ENCODE measurements at places on chromosomes 12 and 14.
A peak's percentile ranks its signal among the peaks of the same experiment; 100 is the strongest.

DNA sequence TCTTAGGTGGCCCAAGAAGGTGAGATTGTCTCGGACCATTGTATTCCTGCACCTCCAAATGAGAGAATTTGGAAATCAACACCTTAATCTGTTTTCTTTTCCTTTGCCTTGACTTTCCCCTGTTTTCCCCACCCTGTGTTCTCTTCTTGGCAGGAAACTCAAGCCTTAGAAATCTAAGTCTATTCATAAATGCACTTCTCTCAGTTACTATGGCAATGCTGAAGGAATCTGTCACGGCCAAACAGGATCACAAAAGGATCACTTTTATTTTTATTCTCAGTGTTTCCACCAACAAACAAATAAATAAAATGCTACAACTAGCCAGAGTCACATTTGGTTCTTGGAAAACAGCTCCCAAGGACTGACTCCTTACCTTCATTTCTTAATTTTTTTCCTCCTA lies 270.5 kb downstream of the BCAT1 start:
- no peak for DNase-seq

- no peak for DNase-seq
Observed at GRCh38 chr14:21025371-21026273, 761 bp upstream of the NDRG2 start.

DNA sequence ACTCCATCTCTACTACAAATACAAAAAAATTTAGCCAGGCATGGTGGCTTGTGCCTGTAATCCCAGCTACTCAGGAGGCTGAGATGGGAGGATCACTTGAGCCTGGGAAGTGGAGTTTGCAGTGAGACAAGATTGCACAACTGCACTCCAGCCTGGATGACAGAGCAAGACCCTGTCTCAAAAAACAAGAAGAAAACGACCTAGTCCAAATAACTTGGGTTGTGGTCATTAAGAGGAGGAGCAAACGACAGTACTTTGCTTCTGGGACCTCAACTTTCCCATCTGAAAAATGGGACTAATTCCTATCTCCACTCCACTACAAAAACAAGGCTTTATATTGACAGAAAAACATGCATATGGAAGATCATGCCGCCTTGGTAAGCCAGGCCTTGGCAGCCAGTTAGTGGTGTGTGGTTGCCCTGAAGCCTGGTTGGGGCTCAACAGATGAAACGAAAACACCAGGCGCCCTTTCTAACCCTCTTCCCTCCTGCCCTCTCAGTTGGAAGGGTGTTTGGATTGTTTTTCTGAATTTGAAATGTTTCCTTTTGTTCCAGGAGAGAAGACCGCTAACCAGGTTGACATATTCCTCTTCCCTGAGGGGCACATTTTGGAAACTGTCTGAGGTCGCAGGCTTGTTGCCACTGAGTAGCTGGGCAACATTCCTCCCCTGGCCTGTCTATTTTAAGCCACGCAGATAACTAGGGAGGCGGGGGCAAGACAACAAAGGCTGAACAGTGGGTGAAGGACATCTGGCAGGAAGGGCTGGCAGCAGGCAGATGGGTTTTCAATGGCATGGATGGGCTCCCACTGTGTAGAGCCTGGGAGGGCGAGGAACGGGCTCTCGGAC lies 13.7 kb upstream of the VPS37B start:
- DNase-seq: peak; percentile 68

DNA sequence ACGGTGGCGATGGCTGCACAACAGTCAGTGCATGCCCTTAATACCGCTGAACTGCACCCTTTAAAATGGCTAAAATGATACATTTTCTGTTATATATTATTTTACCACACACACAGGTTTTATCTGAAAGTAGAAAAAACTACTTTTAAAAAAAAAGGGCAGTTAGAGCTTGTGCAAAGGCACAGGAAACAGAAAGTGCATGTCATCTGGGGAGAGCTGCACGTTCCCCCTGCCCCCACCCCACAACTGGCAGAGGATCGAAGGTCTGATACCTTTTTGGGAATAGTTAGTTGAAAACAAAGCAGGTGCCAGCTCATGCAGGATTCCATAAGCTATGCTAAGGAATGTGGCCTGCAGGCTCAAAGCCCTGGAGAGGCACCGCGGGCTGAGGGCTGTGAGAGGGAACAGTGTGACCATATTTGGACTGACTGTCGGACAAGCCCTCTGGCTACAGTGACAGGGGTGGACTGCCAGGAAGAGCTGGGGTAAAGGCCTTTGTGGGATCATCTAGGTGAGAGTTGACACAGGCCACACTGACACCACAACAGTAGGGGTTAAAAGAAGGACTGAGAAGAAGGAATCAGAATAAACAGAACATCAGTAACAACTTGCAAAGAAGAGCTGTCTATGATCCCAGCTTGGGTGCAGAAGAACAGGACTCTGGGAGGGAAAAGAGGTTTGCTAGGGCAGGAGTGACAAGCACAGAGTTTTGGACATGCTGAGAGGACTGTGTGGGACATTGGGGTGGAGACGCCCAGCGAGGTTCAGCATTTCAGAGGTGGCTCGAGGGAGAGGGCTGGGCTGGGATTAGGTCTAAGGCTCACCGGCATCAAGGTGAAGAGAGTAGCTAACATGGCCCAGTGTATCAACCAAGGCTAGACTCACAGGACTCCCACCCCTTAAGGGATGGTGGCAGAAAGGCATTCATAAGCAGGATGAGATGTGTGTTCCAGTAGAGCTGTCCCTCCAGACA lies 54.6 kb downstream of the ACTN1 start:
- DNase-seq: no peak

- no peak for DNase-seq
Observed at GRCh38 chr12:108052260-108052659, 76.8 kb upstream of the WSCD2 start.

- no peak for DNase-seq
Observed at GRCh38 chr12:65826353-65827171, 2.3 kb downstream of the HMGA2 start.

DNA sequence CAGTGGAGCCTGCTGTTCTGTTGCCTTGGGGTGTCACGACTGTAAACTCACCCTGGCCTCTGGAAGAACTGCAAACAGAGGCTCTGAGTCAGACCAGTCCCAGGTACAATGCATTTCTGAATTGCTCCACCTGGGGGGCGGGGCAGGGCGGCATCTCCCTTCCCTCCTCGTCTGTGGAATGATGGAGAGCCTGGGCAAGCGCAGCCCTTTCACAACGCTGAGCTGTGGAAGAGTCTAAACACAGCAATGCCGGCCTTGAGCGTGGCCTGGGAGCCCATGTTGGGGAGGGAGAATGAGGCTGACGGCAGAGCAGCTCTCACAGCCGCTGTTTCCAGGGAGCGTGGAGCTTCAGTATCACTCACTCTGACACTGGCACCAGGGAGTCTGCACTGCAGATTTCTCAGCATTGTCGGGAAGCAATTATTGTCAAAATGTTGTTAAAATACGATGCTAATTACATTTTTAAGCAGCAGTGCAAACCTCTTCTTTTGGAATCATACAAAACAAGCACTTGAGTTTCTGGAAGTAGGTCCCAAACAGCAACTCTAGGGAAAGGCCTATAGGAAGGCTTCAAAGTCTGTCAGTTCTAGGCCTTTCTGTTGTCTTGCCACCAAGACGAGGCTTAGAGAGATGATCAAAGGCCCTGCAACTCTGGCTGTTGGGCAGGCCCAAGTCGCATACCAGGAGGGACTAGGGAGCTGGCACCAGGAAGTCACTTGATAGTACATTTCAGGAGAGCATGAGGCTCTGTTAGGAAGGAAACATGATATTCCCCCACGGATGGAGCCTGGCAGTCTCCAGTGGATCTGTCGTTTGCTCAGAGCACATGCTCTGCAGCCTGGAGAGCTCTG lies 244.0 kb upstream of the FKBP4 start:
- no peak for DNase-seq

GRCh38 chr12:26633591-26634210 lies 199.3 kb downstream of the ITPR2 start:
- no peak for DNase-seq

DNA sequence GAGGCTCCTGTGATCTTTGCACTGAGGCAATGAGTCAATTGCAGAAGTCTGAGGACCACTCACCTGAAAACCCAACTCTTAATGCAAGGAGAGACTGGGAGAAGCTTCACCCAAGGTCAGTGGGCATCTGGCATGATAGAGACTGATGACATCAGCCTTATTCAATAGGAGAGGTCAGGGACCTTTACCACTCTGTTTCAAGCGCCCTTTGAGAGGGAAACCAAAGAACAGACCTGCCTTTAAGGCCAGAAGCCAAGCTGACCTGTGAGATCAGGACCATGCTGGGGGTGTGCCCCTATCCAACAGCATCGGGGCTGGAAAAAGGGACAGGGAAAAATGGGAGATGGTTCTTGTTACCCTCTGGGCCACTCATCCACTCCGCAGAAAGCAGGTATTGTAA lies 83.3 kb upstream of the FOXN3 start:
- no peak for DNase-seq

DNA sequence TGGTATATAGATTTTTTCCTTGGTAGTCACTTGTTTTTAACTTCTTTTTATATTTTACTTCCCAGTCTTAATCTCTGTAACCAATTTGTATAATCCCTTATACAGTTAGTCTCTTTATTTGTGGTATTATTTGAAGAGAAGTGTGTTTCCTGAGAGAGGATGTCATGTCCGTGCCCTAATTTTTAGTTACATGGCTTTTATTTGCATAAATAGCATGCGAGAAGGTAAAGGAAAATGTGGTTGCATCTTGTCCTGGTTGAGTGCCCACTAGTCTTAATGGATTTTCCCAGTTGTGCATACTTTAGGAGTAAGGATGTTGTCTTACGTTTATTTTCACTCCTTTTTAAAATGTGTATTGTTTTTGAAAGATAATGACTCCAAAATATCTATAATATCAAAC lies 27.5 kb downstream of the RAP1B start:
- DNase-seq: no peak

GRCh38 chr14:28059254-28059653 lies 707.3 kb upstream of the FOXG1 start:
- DNase-seq: no peak

GRCh38 chr12:15963271-15963670 lies 52.1 kb downstream of the DERA start:
- no peak for DNase-seq

GRCh38 chr12:75722714-75723200 lies 211.3 kb upstream of the KRR1 start:
- DNase-seq: no peak

DNA sequence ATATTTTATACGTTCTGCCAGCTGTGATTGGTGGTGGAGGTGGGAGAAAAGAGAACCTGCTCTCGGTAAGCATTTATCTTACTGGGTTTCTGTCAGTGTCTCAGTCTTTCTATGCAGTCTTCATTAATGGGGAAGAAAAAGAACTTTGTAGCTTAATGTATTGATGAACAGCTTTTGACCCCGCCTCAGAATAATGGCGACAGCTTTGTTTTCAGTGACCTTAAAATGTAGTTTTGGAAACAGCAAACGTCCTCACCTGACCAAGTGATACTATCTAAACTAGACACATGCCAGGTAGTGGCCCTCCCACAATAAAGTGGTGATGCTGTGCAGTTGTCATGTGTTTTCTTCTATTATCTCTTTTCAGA lies 1.4 kb downstream of the DACT1 start:
- DNase-seq: no peak

- no peak for DNase-seq
Observed at GRCh38 chr14:101226603-101227425, 323.3 kb upstream of the RTL1 start.

GRCh38 chr12:532908-533565 lies 73.3 kb downstream of the B4GALNT3 start:
- DNase-seq: no peak

GRCh38 chr12:46783871-46784270 lies 41.9 kb downstream of the SLC38A4 start:
- DNase-seq: no peak

- DNase-seq: no peak
Observed at GRCh38 chr12:3605692-3606091, 114.7 kb downstream of the PRMT8 start.

- DNase-seq: peak; percentile 93
Observed at GRCh38 chr14:33938131-33938949, 12.5 kb downstream of the EGLN3 start.

GRCh38 chr12:111242184-111242583 lies 126.7 kb downstream of the PHETA1 start:
- DNase-seq: no peak

GRCh38 chr14:77076113-77076631 lies 21.9 kb upstream of the CIPC start:
- no peak for DNase-seq

DNA sequence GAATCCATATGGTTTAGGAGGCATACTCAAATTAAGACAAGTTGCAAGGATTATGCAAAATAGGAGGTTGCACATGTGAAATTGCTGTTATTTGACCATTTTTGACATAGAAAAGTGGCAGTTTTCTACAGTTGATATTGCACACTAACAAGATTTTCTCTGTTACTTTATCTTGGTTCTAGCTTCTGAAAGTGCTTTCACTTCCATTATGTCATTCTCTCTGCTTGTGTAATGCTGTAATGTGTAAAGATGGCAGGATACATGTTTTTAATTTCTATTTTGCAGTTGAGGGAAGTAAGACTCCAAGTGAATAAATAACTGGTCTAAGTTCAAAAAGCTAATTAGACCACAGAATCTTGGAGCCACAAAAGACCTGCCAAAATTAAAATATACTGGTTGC lies 60.6 kb downstream of the MYRFL start:
- no peak for DNase-seq

DNA sequence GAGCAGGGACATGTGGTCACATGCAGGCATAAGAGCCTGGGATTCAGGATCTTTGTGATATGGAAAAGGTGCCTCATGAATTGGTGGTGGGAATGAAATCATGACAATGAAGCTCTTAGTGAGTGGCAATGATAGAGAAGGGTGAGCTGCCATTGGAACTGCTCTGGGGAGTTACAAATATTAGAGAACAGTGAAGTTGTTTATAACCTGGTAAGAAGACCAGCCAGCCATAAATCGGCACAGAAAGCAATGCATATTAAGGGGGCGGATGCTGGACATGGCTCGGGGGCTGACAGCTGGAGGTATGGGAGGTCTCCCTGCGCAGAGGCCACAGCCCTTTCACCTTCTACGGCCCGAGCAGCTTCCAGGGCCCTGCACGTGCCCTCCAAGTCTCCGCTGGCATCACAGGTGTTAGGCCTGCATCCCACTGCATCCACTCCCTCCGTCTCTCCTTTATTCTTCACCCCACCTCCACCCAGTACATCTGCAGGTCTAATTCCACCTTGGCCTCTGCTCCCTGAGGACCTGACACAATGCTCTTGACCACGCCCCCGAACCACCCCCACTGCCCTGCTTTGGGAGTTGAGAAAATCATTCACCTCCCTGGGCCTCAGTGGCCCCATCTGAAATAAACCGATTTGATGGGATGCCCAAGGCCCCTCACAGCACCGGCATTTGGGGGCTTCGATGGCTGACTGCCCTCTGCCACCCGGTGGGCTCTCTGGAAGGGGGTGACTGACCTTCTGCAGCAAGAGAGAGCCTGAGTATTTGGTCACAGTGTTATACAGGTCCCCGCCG lies 4.1 kb downstream of the CACNA2D4 start:
- DNase-seq: no peak

GRCh38 chr12:53533471-53533870 lies 26.2 kb upstream of the NPFF start:
- DNase-seq: no peak

GRCh38 chr12:14605401-14605989 lies 37.8 kb upstream of the PLBD1 start:
- no peak for DNase-seq

- DNase-seq: no peak
Observed at GRCh38 chr12:11621797-11622423, 27.6 kb upstream of the ETV6 start.

Measured in NCI-H524 (cell line).